ENCODE measurements at places on chromosomes 1 and 21. TPM values are rescaled to one million over a fixed set of nuclear protein-coding genes. Genes with fewer than 3 reads are reported as not detected.

Gene CD164L2
- total RNA-seq: not detected

Gene LAMC2
- 1.5 TPM for total RNA-seq

Gene HRNR
- total RNA-seq: not detected

Gene RIPPLY3
- not detected for total RNA-seq

Gene NSL1
- total RNA-seq: 41.7 TPM

Gene MFSD2A
- total RNA-seq: not detected

Gene TRIM17
- not detected for total RNA-seq

Gene SERPINC1
- total RNA-seq: not detected

Gene ALG14
- total RNA-seq: 2.2 TPM

Gene CA14
- total RNA-seq: not detected

Gene PLA2G2A
- not detected for total RNA-seq

Gene KIF2C
- total RNA-seq: 11.7 TPM

Gene RORC
- under 0.01 TPM for total RNA-seq

Gene COL11A1
- under 0.01 TPM for total RNA-seq

Gene PRUNE1
- total RNA-seq: 6.0 TPM

Gene KRTAP21-2
- total RNA-seq: not detected

Gene RHBDL2
- 0.28 TPM for total RNA-seq

Gene WNT2B
- 1.3 TPM for total RNA-seq

Gene TRIM67
- total RNA-seq: not detected

Gene SLAMF7
- not detected for total RNA-seq

Gene AMY2A
- total RNA-seq: not detected

Gene WDR26
- total RNA-seq: 140 TPM

Gene GUCA2A
- total RNA-seq: not detected

Gene KIF14
- 3.1 TPM for total RNA-seq

Gene TSPAN2
- 1.3 TPM for total RNA-seq

Gene ESRRG
- not detected for total RNA-seq

Measured in dermis blood vessel endothelial cell (primary cell).